ENCODE measurements at places on chromosomes 4 and X. TPM values are rescaled to one million over a fixed set of nuclear protein-coding genes. Genes with fewer than 3 reads are reported as not detected.

DNA sequence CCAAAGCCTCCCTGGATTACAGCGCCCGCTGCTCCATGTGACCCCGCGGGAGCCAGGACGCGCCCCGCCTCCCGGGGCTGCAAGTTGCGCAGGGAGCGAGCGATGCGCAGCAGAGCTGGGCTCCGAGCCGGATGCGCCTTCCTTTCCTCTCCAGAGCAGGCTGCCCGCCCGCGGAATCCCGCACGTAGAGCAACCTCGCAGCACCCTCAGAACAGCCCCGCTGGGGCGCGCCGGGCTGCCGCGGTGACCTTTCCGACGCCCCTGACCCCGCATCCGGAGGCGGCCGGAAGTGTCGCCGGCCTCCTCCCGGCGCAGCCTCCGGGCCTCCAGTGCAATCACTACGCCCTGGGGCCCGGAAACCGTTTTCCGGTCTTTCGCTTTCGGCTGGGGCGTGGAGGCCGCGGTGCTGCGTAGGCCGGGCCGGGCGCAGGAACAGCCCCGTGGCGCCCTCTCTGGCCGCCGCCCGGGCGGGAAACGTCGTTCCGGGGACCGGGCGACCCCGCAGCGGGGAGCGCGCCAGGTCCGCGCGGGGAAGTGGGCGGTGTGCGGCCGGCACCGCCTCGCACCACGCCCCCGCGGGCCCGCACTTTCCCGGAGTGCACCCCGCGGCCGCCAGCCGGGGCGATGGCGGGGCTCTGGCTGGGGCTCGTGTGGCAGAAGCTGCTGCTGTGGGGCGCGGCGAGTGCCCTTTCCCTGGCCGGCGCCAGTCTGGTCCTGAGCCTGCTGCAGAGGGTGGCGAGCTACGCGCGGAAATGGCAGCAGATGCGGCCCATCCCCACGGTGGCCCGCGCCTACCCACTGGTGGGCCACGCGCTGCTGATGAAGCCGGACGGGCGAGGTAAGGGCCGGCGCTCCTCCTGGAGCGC is at the start of gene CYP4V2:
Gene CYP4V2 (plus strand): TSS at position 368 of the 866 bp plus-strand sequence. CDS start 257 bp downstream, at position 625.
- peak; percentile 88 for DNase-seq

DNA sequence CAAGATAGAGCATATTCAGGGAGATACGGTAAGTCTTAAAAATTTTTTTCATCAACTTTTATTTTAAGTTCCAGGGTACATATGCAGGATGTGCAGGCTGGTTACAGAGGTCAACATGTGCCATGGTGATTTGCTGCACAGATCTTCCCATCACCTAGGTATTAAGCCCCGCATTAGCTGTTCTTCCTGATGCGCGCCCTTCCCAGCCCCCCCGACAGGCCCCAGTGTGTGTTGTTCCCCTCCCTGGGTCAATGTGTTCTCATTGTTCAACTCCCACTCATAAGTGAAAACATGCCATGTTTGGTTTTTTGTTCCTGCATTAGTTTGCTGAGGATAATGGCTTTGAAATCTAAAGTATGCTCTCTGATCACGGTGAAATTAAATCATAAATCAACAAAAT is 64.2 kb downstream of the HPRT1 start:
- DNase-seq: no peak

DNA sequence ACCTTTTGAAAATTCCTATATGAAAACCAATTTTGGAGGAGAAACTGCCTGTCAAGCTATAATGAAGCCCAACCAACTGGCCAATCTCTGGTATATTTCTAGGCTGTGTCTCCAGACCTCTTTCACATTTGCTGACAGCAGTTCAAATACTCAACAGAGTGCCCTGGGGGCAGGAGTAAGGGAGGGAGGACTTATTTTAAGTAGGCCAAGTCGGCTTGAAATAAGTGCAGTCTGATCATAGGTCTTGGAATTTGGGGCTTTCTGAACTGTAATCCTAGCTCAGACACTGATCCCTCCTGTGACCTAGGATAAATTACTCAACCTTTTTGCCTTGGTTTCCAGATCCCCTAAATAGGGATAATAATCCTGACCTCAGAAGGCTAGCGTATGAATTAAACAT is 59.4 kb upstream of the SLC7A11 start:
- no peak for DNase-seq

- no peak for DNase-seq
These were observed 95.4 kb upstream of the GPR50 start for GRCh38 chrX:151081016-151081415.

DNA sequence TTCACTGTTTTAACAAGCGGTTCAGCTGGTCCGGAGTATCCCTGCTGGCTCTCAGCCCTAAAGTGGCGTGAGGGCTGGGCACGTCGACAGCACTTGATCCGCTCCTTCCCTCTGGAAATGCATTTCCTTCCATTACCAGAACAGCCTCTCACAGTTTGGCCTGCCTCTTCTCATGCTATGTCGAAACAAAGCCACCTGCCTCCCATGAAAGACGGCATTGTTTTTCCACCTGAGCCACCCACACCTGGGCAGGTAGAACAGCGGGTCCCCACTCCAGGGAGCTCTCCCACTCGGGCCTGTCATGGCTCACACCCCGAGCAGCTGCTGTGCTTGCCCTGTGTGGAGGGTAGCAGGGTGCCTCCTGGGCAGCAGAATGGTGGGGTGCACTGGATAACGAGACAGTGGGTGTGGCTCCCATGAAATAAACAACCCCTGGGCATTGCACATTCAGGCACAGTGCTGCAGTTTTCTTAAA is 86.2 kb downstream of the FHDC1 start:
- peak; percentile 32 for DNase-seq

- no peak for DNase-seq
These were observed 138.9 kb upstream of the IL1RAPL2 start for GRCh38 chrX:104427073-104427472.

DNA sequence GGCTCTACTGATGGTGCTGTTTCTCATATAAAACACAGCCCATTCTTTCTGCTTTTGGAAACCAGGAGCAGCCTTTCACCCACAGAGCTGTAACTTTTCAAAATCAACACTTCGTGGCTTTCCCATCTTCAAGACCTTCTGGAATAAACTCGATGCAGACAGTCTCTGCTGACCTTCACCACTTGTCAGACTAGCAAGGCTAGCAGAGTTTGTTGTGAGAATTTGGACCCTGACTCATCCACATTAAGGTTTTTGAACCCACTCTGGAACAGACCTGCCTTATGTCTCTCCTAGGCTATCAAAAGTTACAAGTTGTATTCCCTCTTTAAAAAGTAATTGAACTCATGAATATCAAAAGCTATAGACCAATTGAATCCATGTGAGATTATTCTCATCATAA is 88.6 kb downstream of the MAML3 start:
- DNase-seq: no peak

DNA sequence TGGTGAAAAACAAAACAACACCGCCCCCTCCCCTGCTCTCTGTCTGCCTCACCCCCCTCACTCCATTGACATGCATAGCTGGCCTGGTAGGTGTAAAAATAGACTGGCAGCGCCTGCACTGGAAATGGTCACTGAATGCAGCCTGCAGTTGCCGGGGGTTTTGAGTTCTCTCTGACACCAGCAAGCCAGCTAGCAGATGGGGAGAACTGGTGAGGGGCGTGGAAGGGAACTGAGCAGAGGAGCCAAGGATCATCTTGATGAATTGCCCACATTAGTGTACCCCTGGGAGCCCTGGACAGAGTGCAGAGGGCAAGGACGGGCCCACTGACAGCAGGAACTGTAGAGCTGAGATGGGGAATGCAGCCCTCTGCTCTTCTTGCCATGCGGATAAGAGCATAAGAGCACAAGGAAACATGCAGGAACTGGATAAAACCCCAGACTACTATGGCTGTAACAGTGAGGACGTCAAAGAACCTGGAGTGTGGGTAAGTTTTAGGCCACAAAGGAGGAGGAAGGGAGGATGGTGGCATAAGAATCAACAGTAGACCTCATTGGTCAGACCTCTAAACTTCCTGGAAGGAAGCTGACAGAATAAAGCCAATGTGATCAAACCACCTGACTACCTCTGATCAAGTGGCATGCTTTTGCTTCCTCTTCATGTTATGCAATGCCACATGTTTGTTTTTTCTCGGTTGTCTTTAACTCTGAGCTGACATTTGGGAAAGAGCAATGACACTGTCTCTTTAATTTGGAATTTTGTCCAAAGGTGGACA is 96.3 kb downstream of the ANK2 start:
- no peak for DNase-seq

GRCh38 chr4:183984566-183984965 is 79.5 kb downstream of the STOX2 start:
- DNase-seq: no peak

- no peak for DNase-seq
These were observed 92.4 kb upstream of the AP1S2 start for GRCh38 chrX:15946783-15947580.

DNA sequence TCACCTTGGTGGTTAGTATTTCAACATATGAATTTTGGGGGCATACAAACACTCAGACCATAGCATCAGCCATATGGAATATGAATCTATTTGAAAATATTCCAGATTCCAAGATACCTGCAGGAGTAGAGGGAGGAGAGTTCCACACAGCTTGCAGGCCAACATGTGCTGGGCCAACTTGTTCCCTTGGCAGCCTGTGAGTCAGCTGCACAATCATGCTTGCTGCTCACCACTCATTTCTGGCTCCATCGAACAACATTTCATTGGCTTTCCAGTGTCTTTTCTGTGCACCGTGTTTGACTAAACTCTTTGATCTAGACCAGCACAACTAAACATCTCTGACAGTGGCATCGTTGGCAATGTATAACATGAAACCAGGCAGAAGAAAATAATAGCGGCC is 282.5 kb upstream of the RASGEF1B start:
- DNase-seq: no peak

DNA sequence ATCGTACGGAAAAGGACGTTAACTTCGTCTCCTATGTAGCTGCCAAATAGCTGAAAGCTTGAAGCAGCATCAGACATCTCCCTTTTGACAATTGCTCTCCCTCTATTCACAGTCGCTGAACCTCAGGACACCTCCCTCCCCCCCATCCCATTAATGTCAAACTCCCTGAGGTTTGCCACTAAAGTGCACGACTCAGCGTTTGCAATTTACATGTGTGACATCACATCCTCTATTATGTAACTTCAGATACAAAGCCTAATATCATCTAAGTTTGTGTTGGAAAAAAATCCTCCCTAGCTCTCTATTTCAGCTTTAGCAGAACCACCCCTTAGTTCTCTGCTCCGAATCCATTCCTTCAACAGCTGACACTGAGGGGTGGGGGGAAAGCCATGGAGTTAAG is 5.5 kb upstream of the NR3C2 start:
- no peak for DNase-seq

- DNase-seq: no peak
These were observed at the start of gene CLTRN for GRCh38 chrX:15664487-15665444. CLTRN (minus strand) TSS chrX:15664805; CDS start chrX:15664775, 30 bp downstream.

GRCh38 chrX:56068274-56068758 is 163.8 kb upstream of the KLF8 start:
- no peak for DNase-seq

- no peak for DNase-seq
These were observed 77.1 kb downstream of the CNOT6L start for GRCh38 chr4:77742054-77742453.

DNA sequence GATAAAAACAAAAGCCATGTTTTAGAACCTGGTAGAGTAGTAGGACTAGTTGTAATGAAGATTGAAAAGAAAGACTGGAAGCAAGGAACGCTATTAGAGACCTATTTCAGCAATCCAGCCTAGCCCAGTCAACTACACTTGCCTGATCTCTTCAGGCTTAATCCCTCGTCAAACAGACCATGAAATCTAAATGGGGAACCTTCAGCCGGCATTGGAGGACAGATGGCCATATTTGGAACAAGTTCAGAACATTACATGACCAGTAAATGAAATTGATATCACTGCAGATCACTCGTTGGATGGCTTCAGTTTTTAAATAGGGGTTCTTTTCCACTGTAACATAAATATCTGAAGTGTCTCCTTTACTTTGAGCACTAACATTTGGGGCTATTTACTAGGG is 84.8 kb upstream of the WDR44 start:
- DNase-seq: no peak

DNA sequence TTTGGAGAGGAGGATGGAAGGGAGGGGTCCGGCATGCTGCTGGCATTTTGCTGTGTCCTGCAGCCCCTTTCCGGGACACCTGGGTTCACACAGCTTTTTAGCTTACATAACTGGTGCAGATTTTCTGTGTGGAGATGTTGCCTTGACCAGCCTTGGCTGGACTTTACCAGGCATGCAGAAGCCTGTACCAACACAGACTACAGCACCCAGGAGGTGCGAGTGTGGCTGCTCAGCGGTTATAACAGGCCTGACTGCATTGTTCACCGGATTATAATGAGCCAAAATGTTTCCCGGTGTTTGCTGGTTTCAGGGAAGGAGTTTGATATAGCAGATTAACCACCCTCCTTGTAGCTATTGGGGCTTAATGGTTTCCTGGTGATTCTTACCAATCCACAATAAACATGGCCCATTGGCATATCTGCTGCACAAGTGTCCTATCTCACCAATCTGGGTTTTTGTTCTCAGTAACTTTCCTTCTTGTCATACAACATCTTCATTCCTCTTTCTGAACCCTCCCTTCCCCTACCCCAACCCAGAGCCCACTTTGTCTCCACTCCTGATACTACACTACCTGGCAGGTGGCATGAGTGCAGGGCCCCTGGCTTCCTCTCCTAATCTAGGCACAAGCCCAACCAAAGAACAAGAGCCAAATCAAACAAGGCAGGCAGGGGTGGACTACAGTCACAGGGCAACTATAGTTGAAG is 3.9 kb downstream of the RPL10 start:
- DNase-seq: no peak

GRCh38 chr4:86685401-86685800 is 91.3 kb downstream of the PTPN13 start:
- no peak for DNase-seq

DNA sequence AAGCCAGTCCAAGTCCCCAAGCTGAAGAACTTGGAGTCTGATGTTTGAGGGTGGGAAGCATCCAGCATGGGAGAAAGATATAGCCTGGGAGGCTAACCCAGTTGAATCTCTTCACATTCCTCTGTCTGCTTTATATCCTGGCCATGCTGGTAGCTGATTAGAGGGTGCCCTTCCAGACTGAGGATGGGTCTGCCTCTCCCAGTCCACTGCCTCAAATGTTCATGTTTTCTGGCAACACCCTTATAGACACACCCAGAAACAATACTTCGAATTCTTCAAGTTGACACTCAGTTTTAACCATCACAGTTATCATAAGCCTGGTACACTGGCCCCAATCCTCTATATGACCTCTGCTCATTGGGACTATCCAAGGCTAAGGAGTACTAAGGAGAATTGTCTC is 124.1 kb upstream of the WDR1 start:
- DNase-seq: no peak

DNA sequence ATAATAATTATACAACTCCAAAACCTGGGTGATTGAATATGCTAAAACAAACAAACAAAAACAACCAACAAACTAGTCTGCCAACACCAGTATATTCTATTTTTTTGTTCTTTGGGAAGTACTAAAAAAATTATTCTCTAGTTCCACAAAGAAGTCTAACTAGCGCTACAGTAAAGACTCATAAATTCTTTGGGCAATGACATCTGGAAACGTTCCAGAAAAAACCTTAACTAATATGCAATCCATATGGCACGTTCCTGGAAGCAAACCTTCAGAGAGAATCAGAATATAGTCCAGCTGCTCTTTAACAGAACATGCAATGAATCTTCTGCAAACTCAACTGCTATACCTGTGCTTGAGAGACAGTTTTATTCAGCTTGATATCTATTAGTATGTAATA is 500.1 kb downstream of the TRAM1L1 start:
- DNase-seq: no peak

PRDM5 gene
- 7.4 TPM for total RNA-seq

DCX gene
- 0.14 TPM for total RNA-seq

ZNF732 gene
- 0.21 TPM for total RNA-seq

SSX4B gene
- not detected for total RNA-seq

MAGED4 gene
- total RNA-seq: 2.3 TPM

DGKK gene
- total RNA-seq: not detected

SATL1 gene
- total RNA-seq: 0.09 TPM

PRR32 gene
- total RNA-seq: not detected

GUCY1A1 gene
- total RNA-seq: 2.7 TPM

MAPK10 gene
- total RNA-seq: 3.4 TPM

GPRIN3 gene
- total RNA-seq: 21.1 TPM

All from left colon (tissue), 2 donors.